ENCODE measurements at places on chromosomes 7 and 10.

DNA sequence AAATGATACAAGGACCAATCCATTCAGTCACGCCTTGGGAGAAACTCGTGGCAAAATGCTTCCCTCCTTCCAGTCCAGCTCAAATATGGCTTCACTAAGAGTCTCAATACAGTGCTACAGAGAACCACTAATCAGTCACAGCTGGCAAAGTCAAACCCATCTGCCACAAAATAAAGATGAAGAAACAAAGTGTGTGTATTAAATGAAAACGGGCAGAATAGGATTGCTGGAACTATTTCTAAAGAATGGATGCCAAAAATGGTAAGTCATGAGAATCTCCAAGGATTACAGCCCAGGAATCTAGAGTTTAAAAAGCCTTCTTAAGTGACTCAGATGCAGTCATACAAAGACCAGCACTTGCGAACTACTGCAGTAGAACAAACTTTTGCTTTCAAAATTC lies 61.9 kb downstream of the CACUL1 start:
- DNase-seq: no peak

GRCh38 chr7:76193466-76193865 lies 8.2 kb upstream of the SRRM3 start:
- no peak for DNase-seq

- DNase-seq: no peak
Measured at GRCh38 chr10:62651341-62651740, 153.2 kb upstream of the ADO start.

DNA sequence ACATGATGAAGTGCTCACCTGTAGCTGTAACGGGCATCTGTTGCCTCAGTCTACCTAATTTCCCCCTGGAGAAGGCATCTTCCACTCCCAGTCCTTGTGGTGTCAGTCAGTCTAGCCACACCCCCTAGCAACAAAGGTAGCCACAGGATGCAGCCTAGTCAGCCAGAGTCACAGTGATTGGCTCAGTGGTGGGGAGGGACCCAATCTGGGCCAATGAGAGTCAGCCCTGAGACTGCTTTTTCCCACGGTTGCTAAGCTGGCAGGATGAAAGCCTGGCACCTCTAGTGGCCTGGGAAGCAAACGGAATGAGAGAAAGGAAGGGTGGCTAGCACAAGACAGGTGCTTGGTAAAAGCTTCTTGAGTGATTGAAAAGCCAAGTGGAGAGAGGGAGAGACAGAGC lies 118.6 kb downstream of the SH3PXD2A start:
- no peak for DNase-seq

DNA sequence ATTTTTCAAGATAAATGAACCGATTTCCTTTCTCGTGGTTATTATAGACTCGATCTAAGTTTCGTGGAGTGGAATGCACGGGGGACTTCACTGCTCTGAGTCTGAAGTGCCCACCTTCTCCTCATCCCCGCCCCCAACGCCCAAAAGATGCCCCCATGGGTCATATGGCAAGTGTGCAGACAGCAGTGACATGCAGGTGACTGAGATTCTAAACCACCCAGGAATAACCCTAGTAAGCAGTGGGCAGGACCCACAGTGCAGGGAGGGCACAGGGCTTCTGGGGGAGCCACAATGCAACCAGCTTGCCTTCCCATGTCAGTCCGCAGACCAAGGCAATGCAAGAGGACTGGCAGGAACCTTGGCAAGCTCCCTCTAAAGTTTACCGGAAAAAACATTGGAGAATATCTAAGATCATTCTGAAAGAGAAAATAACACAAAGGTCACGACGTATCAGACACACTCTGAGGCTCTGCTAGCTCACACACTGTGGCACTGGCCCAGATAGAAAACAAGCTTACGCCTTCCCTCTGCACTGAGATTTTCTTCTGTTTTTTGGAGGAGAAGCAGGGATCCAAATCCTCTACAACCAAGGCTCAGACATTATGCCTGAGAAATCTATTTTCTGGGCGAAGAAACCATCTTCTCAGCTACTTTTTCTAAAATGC lies 239.6 kb downstream of the MAD1L1 start:
- DNase-seq: no peak

DNA sequence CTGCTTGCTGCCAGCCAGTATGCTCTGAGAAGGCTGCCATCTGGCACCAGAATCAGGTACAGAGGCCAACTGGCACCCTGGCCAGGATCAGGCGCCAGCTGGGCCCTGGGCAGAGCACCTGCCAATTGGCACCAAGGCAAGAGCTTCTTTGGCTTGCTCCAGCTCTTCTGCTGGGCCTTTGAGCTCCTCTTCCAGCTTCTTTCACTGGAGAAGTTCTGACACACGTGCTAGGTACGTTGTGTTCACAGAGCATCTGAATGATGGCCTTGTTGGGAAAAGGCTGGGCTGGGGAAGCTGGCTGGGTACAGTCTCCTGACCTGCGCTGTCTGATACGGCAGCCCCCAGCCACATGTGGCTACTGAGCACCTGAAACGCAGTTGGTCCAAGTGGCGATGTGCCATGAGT lies 31.7 kb upstream of the OPALIN start:
- no peak for DNase-seq

GRCh38 chr10:97575127-97575668 lies 2.6 kb downstream of the ANKRD2 start:
- DNase-seq: no peak

GRCh38 chr10:43252166-43252782 lies 14.6 kb downstream of the RASGEF1A start:
- no peak for DNase-seq

DNA sequence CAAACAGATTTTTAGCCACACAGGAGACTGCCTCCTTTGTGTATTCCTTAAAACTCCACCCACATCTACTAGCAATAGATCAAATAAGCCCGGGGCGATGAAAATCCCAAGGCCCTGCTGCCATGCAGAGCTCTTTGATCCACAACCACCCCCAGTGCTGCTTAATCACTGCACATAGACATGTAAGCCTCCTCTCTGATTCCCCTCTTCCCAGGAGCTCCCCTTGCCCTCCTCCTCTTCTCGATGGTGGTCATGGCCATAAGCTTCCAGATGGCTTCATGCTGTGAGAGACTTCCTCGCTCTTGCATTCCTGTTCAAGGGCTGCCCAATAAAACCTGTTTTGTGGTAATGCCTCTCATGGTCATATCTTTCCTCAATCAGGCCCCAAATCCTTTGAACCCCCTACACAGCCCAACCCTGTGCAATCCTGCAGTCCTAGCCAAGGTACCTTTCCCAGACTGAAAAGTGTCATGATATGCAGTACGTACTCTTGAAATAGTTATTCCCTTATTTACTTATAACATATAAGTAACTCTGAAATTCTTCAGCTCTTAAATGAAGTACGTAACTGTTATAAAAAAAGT lies 158.5 kb downstream of the CACNA2D1 start:
- DNase-seq: no peak

DNA sequence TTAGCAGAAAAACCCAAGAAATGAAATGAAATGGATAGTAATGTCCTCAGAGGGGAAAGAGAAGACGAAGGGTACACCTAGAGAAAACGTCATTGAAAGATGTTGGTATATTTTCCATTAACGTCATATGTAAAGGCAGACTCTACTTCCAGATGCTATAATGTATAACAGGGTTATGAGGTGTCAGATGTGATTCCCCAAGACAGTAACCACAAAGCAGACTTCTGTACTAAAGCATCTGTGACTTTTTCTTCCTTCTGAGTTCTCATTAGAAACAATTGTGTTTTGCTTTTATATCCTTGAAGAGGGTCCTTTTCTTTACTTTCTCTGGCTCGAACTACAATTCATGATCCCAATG lies 37.4 kb downstream of the LRRC72 start:
- DNase-seq: no peak

DNA sequence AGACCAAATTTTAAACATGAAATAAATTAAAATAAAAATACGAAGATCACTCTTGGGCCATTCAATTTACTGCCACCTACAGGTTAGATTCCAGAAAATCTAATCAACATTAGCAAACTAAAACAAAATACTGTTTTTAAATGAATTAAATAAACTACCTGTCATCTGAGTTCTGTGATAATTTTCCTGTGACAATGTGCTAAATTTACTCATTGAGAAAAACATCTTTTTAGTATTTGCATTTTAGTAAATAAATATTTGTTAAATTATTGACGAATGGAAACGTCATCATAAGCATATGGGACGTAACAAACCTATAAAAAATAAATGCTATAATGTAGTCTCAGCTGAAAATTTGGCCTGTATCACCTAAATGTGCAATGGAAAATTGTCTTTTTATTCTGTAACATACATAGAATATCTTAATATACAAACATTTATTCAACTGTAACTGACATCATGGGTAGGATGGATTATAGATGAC lies 72.1 kb downstream of the ITGB8 start:
- no peak for DNase-seq

DNA sequence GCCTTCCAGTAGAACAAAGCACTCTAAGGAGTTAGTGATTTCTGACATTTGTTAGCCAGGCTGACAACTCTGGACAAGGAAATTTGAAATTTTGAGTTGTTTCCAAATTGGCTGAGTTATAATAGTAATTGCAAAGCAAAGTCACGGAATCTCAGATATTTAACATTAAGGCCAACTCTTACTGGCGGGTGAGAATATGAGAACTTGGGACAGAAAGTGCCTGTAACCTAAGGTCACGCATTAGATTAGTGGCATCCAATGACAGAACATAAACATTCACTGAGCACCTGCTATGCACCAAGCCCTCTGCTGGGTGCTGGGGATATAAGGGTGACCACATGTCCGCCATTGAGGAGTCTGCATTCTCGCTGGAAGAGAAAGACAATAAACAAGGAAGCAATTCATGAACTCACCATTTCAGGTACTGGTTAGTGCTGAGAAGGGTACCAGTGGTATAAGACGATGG lies 45.5 kb upstream of the CHST15 start:
- no peak for DNase-seq

- DNase-seq: no peak
Measured at GRCh38 chr7:128738570-128739047, 550 bp upstream of the CALU start.

GRCh38 chr10:106815427-106816043 lies 349.0 kb downstream of the SORCS1 start:
- DNase-seq: no peak

- DNase-seq: no peak
Measured at GRCh38 chr10:102299873-102300272, 54.5 kb downstream of the GBF1 start.

GRCh38 chr7:11665357-11665756 lies 166.6 kb downstream of the THSD7A start:
- DNase-seq: no peak

- no peak for DNase-seq
Measured at GRCh38 chr10:23280419-23281043, 64.1 kb downstream of the C10orf67 start.

- no peak for DNase-seq
Measured at GRCh38 chr7:155282671-155283070, 15.0 kb upstream of the INSIG1 start.

- DNase-seq: no peak
Measured at GRCh38 chr7:43112941-43113621, 634 bp downstream of the HECW1 start.

DNA sequence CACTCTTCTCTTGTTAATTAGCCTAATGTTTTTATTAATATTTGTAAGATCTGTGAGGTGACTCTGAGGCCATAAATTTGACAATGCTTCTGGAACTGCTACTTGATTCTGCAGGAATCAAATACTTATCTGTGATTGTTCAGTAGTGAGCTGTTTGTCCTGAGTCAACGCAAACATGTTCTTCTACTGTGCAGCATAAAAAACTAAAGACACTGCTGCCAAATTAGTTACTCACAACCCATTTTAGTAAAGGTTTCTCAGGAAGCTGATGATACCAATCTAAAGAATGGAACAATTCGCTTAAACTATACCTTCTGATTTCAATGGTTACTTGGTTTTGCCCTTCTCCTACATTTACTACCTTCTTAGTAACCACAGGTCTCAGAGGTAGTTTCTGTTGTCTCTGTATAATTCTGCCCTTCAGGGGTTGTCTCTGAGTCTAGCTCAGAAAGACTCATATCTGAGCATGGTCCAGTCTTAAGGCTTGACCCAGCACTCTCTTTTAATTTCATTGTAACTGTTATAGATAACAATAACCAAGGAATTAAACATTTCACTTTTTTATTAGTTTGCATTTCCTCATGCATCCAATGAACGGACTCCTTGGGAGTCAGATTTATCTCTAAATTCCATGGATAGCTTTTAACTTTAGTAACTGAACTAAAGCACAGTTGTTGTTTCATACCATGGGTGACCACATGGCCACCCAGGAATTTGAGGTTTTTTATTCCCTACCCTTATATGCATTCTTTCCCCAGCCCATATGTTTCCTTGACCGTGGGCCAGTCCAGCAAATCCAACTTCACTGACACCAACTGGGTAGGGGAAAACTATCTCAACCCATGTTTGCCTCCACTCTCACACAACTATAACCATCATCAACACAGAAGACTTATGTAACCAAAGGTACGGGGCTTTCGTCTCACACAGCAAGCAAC lies 309.5 kb upstream of the TEX47 start:
- no peak for DNase-seq

GRCh38 chr10:48431871-48432270 lies 125.4 kb downstream of the MAPK8 start:
- DNase-seq: no peak

DNA sequence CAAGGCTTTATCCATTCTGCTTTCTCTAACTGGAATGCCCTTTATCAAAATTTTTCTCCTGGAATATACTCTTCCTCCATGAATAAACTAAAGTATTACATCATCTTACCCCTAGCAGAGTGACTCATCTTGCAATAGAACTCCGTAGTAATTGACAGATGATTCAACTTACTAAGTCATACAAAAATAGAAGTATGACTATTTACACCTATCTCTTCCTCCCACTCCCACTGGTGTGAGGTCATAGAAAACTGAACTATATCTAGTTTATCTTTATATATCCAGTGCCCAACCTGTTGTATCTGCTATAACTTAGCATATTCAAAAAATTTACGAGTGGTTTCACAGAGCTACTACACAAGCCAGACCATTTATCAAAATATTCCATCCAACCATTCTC lies 26.1 kb downstream of the ABCB1 start:
- DNase-seq: no peak

DNA sequence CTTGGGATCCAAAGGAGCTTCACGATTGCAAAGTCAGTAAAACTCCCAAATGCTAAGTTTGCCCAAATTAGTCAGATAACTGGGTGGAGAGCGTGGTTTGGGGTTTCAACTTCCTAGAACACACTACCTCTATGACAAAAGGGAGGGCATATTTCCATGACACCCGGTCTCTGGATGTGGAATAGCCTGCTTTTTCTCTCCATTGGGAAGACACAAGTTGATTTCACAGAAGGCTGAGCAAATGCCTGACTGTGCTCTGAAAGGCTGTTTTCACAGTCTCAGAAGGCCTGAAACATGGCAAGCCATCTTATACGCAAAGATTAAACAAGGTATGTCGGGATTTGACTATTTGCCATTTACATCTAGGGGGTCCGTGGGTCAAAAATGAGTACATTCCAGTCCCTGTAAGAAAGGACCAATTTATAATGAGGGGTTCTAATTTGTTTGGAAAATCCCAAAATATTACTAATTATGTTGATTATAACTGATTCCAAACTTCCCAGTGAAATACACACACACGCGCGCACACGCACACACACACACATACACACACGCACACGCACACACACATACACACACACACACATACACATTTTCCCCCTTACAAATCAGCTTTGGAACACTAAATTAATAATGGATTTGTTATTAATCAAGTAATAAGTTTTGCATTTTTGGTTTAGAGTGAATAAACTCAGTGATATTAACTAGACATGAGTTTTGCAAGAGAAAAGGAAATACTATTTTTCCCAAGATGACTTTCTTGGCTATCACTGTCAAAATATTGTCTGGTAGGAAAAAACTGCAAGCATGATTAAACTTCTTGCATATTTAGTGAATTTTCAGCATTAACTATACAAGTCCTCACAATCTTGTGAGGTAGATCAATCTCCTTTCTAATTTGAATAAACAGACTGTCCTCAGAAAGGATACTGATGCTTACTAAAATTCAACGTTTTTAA lies 105.0 kb downstream of the PRTFDC1 start:
- DNase-seq: no peak
